Naive thymus-derived CD4-positive, alpha-beta T cell (primary cell): ENCODE measurements at places on chromosomes 12 and 14. TPM values are rescaled to one million over a fixed set of nuclear protein-coding genes. Genes with fewer than 3 reads are reported as not detected.

DNA sequence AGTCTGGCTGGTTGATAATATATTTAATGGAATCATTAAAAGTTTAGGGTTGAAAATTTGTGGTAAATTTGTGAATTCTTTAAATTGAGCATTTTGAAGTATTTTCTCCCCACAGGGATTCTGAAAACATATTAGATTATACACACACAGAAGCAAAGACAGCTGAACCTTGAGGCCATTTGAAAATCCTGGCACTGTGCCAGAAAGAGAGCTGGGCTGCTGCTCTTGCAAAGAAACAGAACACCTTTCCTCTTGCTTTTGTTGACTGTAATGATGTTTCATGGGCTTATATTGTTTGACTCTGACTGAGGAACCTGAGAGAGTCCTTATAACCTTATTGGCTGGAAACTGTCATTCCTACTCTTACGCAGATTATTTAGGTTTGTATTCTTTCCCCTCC, 4.8 kb downstream of the RNF34 start:
- peaks cover 26% of the 10 kb centered on the region for H3K4me1 ChIP-seq
- H3K4me3 ChIP-seq = no peak overlapping the region
- no peak for DNase-seq
- H3K27me3 ChIP-seq = no peaks in the 10 kb centered on the region
- no peak overlapping the region for H3K27ac ChIP-seq
- H3K36me3 ChIP-seq = peaks cover 38% of the 10 kb centered on the region

- H3K27me3 ChIP-seq = no peaks in the 10 kb centered on the region
- H3K4me3 ChIP-seq = no peak overlapping the region
- H3K27ac ChIP-seq = no peak overlapping the region
- H3K4me1 ChIP-seq = no peaks in the 10 kb centered on the region
Measured at GRCh38 chr14:38143170-38143569, 64.5 kb upstream of the SSTR1 start.

DNA sequence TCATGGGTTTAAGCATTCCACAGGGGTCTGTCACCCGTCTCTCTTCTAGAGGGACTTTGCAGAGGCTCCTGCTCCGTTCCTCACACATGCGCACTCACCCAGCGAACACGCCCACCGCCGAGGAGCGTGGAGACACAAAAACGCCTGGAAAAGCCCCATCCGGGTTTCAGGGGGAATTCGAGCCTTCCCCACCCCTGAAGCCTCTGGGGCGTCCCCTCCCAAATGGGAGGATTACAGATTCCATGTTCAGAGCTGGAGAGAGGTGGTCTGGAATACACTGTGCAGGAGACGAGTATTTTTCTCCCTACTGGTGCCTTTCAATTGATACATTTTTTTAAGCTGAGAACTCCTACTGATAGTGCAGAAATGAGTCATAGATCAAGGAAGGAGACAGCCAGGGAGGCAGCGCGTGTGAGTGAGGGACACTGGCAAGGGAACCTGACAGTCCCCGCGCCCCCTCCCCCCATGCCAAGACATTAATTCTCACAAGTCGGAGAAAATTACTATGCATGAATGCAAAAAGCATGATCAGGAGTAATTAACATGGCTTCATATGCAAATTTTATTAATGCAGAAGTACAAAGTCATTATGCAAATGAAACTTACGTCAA, 36.9 kb downstream of the BCL11B start:
- H3K36me3 ChIP-seq = peaks cover 11% of the 10 kb centered on the region
- H3K27ac ChIP-seq = peak overlapping the region; percentile 98
- peaks cover 96% of the 10 kb centered on the region for H3K4me1 ChIP-seq
- DNase-seq = peak; percentile 92

Gene ITGB7
- total RNA-seq = 410 TPM

Gene KLHDC2
- total RNA-seq = 89.5 TPM

Gene TAS2R13
- 0.72 TPM for total RNA-seq

Gene CLEC2A
- total RNA-seq = not detected

Gene MYF5
- total RNA-seq = not detected
